D721Med (cell line): ENCODE measurements at places on chromosomes 16 and 17.
A peak's percentile ranks its signal among the peaks of the same experiment; 100 is the strongest.

- DNase-seq = no peak
These were observed 51.9 kb downstream of the ABCA8 start for GRCh38 chr17:68903286-68903685.

DNA sequence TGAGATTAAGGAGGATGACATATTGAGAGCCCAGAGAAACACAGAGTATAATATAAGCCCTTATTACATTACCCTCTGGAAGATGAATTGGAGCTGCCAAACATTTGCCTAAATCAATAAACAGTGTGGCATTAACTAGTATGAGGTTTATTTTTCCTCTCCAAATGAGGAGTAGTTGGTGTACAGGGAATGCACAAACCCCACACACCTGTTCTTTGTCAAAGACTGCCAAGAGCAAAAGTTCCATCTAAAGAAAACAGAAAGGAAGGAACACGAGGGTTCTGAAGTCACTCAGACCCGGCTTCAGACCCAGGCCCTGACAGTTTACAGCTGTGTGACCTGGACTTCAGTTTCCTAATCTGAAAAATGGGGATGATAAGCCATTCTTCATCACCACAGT, 138.1 kb downstream of the SHISA9 start:
- no peak for DNase-seq

DNA sequence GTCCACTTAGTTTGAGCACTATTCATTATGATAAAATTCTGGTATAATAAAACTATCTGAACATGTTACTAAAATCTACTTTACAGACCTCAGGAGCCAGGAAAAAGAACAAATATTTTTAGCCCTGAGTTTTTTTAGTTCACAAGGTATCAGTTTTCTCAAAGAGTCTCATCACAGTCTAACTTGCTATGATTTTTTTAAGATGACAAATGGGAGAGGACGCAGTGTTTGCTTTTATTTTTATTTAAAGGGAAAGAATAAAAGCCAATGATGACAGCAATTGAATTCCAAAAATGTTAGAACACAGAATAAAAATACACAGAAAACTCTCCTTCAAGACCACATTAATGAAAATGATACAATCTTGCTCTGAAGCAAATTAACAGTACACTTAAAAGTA, 7.4 kb downstream of the MED13 start:
- DNase-seq = no peak

DNA sequence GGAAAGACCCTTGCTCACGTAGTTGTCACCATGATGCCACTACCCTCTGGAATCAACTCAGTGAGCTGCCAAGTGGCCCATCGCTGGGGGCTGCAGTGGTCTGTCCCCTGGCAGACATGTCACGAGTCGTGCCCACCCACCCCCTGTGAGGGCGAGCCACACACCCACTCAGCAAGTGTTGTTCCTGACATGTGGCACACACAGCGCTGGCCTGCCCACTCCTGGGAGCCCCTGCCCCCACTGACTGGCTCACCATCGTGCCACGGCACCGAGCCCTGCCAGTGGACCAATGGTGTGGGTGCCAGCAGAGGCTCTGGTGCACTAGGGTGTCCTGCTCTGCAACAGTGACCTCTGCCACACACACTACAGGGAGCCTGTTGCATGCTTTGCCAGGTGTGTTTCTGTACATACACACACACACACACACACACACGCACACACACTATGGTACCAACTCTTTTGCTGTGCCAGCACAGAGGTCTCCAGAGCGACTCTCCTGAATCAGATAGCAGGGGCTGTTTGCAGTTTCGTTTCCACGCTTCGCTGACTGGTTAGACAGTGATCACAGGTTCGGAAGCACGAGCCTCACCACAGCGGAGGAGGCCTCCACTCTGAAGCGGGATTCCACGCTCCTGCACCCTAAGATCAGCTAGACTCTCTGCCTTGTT, 7.7 kb downstream of the RTN4RL1 start:
- no peak for DNase-seq

- no peak for DNase-seq
These were observed 68.6 kb downstream of the TMEM100 start for GRCh38 chr17:55654022-55654421.

GRCh38 chr16:5003211-5003610, 30.5 kb downstream of the NAGPA start:
- DNase-seq = no peak

- no peak for DNase-seq
These were observed 275.5 kb upstream of the IRX5 start for GRCh38 chr16:54655121-54655590.

- no peak for DNase-seq
These were observed 70.9 kb upstream of the GSE1 start for GRCh38 chr16:85541980-85542900.

- no peak for DNase-seq
These were observed 77.3 kb upstream of the NLRP1 start for GRCh38 chr17:5661491-5662125.

DNA sequence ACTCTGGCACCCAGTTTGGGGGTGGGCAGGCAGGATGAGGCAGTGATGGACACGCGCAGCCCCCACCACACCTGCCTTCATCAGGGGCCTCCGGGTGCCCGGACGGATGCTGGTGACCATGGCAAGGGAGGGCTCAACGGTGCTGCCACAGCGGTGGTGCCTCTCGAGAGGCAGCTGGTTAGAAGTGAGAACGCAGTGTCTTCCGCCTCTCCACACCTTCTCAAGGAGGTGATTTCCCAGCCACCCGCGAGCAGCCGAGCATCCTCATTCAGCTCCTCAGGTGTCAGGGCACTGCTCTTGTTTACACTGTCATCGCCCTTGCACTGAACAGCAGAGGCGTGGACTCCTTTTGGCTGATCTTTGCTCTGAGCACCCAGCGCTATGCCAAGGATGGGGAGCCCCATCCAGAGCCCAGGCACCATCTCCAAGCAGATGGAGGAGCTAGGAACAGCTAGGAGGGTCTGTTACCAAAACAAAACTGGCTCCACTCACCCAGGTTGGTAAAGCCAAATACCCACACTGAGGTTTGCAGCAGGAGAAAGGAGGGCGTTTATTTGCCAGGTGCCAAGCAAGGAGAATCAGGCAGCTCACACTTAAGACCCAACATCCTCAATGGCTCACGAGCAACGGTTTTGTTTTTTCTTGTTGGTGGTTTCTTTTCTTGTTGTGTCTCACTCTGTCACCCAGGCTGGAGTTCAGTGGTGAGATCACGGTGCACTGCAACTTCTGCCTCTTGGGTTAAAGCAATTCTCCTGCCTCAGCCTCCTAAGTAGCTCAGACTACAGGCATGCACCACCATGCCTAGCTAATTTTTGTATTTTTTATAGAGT, 174.3 kb upstream of the TNRC6C start:
- DNase-seq = no peak

DNA sequence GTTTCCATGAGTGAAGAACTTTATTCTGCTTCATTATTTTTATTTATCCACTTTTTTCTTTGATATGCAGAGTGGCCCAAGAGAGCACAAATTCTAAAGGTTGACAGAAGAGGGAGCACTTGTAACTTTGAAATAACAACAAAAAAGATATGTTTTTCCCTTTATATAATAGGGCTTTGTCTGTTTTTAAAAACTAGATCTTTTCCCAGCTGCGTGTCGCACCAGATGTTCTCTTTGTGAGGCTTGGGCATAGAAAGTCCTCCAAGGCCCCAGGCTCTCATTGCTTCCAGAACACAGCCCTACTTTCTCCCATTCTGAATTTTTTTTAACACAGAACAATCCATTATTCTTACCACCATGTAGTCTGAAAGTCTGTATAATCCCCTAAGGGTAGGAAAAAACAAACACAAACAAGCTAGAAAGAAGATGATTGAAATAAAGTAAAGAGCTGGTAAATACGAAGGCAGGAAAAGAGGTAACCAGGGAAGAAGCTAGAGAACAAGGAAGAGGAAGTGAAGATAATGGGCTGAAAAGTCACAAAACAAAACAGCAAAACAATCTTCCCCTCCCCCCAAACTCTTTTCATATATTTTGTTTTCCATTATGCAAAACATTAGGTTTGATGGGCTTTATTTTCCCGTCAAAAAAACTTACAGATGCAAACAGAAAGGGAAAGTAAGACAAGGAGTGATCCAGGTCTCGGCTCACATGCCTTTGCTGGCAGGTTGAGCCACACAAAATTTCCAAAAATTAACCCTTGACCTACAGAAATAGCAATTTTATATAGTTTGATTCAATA, 160.4 kb downstream of the ABCA8 start:
- DNase-seq = no peak

DNA sequence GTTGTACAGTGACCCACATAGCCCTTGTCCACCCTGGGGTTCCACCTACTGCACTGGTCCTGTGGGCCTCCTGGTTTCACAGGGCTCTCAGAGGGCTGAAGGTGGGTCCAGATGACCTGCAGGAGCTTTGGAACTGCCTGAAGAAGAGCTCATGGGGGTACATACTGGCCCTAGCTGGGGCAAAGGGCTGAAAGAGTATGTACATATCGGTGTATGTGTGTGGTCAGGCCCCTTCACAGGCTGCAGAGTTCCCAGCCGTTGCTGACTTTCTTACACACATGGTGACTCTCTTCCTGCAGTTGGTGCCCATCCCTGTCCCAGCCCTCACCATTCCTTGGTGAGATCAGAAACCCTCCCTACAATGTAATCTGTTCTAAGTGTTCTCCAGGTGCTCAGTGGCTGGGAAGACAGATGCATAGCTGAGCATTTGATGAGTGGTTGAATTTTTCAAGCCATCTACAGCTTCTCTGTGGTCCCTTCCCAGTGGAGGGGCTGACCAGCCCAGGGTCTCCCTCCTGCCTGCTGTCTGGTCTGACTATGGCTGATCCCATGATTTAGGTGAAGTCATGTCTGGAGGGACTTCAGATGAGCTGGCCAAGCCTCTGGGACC, 2.4 kb upstream of the NFATC3 start:
- no peak for DNase-seq

- peak; percentile 92 for DNase-seq
These were observed at the start of gene DECR2 for GRCh38 chr16:401468-402348. TSS of gene DECR2 (plus strand) at chr16:401885. CDS start at chr16:401964, 79 bp downstream.

DNA sequence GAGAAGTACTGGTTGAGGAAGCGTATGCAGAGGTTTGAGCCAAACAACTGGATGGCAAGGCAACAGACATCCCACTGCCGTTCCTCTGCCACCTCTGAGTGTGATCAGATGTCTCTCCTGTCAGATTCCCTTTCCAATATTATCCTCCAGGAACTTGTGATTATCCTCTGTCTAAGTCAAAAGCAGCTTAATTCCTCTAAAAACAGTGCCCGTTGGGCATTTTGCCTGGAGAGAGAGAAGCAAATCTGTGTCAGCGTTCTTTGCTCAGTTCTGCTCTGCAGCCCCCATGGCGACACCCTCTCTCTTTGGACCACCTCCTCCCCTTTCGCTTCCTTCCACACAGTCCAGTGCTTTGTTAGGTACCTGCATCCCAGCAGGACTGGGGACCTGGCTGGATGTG, 56.1 kb upstream of the TBX2 start:
- no peak for DNase-seq

DNA sequence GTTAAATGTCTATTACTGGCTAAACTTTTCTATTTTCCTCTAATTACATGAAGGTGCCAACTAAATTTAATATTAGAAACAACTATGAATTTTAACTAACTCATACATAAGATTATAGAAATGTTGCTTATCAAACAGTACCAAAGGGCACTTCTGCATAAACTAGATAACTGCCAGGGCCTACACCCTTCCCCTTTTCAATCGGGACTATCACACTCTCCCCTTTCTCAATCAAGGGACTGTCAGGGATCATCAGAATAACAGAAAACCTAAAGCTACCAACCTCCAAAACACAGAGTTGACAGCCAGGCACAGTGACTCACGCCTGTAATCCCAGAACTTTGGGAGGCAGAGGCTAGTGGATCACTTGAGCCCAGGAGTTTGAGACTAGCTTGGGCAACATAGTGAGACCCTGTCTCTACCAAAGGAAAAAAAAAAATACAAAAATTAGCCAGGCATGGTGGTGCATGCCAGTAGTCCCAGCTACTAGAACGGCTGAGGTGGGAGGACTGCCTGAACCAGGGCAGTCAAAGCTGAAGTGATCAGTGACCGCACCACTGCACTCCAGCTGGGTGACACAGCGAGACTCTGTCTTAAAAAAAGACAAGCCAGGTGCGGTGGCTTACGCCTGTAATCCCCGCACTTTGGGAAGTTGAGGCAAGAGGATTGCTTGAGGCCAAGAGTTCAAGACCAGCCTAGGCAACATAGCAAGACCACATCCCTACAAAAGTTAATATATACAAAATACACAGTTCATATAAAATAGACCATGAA, 3.2 kb upstream of the PHLPP2 start:
- no peak for DNase-seq

- DNase-seq = peak; percentile 2
These were observed 3.7 kb upstream of the DNASE1 start for GRCh38 chr16:3650631-3651265.

GRCh38 chr16:19701091-19701490, 16.9 kb downstream of the KNOP1 start:
- no peak for DNase-seq

DNA sequence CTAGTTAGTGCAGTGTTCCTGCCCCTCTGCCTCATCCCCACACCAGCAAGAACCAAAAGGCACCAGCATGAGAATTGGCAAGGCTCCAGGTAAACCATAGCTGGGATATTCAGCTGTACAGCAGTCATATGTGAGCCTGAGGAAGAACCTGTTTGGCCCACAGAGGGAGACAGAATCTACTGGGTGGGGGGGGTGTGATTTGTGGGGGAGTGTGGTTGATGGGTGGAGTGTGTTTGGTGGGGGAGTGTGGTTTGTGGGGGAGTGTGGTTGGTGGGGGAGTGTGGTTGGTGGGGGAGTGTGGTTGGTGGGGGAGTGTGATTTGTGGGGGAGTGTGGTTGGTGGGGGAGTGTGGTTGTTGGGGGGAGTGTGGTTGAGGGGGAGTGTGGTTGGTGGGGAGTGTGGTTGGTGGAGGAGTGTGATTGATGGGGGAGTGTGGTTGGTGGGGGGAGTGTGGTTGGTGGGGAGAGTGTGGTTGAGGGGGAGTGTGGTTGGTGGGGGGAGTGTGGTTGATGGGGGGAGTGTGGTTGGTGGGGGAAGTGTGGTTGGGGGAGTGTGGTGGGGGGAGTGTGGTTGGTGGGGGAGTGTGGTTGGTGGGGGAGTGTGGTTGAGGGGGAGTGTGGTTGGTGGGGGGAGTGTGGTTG, 19.5 kb downstream of the MINK1 start:
- no peak for DNase-seq

GRCh38 chr16:69482410-69482991, 58.1 kb downstream of the CYB5B start:
- DNase-seq = no peak

GRCh38 chr16:89952551-89952950, 4.0 kb downstream of the DEF8 start:
- no peak for DNase-seq

GRCh38 chr16:89052191-89052889, 41.3 kb upstream of the ACSF3 start:
- no peak for DNase-seq

- no peak for DNase-seq
These were observed 23.0 kb downstream of the IL21R start for GRCh38 chr16:27424772-27425498.

- DNase-seq = no peak
These were observed 1.5 kb downstream of the TRIM25 start for GRCh38 chr17:56912105-56912999.
